ENCODE measurements at places on chromosomes 7 and 10.
A peak's percentile ranks its signal among the peaks of the same experiment; 100 is the strongest.

DNA sequence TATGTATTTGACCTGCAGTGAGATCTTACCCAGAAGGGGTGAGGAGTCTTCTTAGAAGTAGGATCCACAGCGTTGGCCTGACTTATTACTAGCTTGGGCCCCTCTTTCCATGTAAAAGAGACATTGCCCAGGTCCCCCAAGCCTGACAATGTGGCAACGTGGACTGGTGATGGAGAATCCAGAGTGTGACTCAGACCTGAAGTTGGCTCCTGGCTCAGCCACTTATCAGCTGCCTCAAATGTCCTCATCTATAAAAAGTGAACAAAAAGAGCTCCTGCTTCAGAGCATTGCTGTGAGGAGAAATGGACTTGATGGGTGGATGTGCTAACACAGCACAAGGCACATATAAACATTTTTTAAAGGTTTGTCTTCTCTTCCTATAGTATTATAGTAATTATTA lies 35.4 kb upstream of the TECTB start:
- no peak for DNase-seq

DNA sequence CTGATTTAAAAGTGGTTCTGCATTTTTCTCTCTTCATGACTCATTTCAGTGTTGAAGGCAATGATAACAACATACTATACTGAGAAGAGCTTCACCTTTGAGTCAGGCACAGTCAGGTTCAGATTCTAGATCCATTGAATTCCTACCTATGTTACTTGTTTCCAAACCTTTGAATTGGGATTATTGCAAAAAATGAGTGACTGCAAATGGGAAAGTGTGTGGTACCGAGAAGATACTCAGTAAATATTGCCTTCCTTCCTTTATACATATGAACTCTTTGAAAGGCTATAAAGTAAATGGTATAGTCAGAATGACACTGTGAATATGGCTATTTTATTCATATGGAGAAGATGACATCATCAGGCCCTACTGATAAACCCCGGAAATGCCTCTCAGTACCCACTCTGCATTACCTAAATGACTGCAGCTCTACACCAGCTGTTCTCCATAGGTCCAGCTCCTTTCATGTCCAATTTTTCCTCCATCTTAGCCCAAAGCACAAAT lies 66.7 kb upstream of the FGL2 start:
- no peak for DNase-seq

- no peak for DNase-seq
Measured at GRCh38 chr7:127226685-127227374, 25.9 kb downstream of the GRM8 start.

DNA sequence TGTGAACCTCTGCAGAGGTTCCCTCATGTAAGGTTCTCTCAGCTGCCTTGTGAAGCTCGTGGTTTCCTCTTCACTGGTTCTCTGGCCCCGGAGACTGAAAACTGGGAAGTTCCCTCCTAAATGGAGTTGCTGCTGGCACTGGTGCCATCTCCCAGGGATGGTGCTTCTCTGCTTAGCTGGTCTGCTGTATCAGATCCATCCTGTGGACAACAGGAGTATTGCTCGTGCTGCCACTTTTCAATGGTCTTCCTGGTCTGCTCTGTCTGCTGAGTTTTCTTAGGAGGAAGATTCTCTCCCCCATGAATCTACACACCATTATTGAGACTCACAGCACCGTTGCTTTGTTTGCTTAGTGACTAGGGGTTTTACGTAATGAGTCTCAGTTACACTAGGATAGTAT lies 247.8 kb downstream of the OTUD1 start:
- DNase-seq = no peak

DNA sequence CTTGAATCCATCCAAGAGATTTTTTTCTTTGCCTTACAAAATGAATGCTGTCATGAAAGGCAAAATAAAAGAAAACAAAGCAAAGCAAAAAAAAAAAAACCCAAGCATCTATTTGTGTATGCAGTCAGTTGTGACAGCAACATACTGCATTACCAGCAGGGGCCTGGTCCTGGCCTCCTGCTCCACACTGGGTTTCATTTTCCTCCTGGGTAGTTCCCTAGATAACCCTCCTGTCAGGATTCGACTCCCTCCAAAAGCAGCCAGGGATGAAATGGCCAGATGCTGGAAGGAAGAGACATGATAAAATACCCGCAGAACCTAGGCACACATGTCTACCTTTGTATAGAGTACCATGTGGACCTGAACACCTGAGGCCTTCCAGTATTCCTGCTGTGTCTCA lies 148.6 kb downstream of the NRCAM start:
- no peak for DNase-seq

- no peak for DNase-seq
Measured at GRCh38 chr7:22936246-22936645, 77.7 kb downstream of the HYCC1 start.

DNA sequence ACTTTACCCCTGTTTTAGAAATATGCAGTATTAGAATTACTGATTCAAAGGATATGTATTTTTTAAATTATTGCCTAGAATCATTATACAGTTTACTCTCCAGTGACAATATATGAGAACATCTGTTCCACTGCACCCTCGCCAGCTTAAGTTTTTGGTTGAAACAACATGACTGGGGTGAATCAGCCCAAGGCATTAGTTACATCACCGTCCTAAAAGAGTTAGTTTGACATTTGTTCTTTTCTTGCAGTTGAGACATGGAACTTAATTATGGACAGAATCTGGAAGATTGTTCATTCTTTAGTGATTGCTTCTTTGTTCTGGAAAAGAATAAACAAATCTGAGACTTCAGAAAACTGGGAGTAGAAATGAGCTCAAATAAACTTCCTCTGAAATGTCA lies 167.3 kb upstream of the DKK1 start:
- DNase-seq = no peak

DNA sequence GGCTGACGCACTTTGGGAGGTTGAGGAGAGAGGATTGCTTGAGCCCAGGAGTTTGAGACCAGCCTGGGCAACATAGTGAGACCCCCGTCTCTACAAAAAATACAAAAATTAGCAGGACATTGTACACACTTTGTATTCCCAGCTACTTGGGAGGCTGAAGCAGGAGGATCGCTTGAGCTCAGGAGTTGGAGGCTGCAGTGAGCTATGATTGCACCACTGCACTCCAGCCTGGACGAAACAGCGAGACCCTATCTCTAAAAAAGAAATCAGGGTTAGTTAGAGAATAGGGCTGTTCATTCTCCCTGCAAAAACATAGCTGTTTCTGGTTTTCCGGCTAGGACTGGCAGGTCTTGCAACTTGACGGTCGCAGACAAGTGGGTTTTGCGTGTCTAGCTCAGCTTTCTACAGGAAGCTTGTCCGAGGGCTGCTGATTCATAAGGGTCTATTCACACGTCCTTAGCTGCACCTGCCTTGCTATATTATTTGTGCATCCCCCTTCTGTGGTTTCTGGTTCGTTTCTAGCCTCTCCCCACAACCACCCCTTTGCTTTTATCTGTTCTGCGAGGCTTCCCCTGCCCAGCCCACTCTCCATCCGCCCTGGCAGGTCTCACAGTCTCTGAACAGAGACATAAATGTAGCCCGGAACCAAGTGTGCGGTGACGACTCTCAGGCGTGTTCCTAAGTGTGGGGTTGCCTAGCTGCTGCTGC lies 10.7 kb downstream of the AMZ1 start:
- DNase-seq = peak; percentile 62

DNA sequence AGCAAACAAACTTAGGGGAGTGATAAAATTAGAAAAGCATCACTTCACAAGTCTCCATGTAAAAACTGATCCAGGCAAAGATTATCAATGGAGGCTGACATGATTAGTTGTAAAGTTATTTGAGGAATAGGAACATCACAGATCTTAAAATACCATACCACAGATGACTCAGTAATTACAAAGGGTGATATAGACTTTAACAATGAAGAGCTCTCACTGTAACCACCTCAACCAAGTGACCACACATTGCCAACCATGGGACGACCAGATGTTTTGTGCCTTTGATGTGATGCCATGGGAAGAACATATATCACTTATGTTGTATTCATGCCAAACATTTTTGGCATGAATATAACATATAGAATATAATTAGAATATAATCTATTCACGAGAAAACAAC lies 11.7 kb downstream of the AASS start:
- DNase-seq = no peak

- DNase-seq = no peak
Measured at GRCh38 chr10:131911451-131911850, 10.6 kb downstream of the PPP2R2D start.

DNA sequence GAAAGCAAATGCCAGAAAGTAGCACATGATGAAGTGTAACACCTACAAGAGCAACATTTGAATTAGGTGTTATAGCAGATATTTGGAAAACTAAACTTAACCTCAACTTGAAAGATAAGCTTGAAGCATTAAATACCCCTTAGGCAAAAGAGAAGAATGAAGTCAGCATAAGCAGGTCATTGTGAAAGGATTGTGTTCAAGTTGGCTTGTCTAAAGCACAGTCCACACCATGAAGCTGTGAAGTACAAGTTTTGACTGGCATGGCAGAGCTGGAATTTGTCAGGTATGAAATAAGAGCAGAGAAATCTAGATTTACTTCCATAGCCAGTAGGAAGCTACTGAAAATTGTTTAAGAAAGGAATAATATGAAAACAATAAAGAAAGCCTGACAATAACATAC lies 480.3 kb upstream of the POT1 start:
- no peak for DNase-seq

DNA sequence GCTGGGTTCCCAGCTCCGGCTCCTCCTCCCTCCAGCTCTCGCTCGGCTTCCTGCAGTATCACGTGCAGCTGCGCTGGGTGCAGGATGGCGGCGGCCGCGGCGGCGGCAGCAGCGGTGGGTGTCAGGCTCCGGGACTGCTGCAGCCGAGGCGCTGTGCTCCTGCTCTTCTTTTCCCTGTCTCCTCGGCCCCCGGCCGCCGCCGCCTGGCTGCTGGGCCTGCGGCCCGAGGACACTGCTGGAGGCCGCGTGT lies at the start of gene CNNM1:
Gene CNNM1, plus strand, starts transcription at position 53 of the 250 bp plus-strand sequence. Its CDS starts 32 bp downstream, at position 85.
- DNase-seq = no peak

DNA sequence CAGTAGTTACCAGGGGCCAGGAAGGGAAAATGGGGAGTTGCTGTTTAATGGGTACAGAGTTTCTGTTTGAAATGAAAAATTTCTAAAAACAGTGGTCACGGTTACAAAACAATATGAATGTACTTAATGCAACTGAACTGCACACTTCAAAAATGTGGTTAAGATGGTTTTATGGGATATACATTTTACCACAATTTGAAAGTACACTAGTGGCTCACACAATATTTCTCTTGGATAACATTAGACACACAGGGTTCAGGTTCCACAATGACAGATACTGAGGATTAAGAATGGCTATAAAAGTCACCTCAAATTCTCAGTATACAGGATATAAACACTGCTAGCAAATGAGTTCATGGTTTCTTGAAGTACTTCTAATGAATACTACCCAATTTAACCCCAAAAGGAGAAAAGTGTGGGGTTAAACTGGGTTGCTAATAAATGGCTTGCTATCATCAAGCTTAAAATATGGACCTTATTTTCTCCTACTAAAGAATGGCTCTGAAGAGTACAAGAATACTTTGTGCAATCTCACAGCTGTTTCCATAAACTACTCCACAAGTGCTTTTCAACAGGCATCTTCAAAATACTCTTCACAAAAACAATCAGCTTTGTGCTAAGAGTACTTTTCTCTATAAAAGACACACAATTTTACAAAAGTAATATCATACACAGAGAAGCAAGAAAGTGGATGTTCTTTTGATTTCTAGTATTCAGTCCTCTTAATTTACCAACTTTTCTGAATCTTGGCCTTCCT lies 92.9 kb downstream of the SRPK2 start:
- no peak for DNase-seq

GRCh38 chr10:89916468-89917215 lies 215.3 kb downstream of the KIF20B start:
- DNase-seq = no peak

DNA sequence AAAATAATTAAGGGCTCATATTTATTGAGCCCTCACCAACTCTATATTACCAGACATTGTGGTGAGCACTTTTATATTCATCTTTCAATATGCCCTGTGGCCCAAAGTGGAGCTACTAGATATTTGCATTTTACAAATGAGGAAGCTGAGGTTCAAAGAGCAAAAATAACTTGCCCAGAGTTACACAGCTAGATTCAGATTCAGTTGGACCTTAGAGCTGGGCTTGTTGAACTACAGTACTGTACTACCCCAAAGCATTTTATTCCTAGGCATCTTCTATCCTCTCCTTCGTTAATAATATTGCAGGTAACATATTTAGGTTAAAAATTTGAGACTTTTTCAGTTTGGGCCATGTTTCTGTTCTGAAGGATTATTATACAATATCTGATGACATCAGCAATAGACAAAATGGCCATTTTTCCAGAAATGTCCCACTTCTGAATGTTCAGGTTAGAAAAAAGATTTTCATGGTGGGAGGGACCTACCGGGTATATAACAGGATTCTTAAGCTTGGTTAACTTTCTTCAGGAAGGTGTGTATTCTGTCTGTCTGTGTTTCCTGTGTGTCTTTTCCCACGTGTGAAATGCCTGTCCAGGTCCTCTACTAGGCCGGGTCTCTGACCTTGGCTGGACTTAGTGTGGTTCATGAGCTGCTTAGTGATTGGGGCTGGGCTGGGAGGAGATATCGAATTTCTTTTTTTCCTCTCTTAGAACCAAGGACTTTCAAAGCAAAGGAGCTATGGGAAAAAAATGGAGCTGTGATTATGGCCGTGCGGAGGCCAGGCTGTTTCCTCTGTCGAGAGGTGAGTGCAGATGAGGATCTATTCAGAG lies 13.6 kb downstream of the PRXL2A start:
- DNase-seq = no peak

GRCh38 chr7:138889582-138890498 lies 91.3 kb downstream of the KIAA1549 start:
- DNase-seq = no peak

DNA sequence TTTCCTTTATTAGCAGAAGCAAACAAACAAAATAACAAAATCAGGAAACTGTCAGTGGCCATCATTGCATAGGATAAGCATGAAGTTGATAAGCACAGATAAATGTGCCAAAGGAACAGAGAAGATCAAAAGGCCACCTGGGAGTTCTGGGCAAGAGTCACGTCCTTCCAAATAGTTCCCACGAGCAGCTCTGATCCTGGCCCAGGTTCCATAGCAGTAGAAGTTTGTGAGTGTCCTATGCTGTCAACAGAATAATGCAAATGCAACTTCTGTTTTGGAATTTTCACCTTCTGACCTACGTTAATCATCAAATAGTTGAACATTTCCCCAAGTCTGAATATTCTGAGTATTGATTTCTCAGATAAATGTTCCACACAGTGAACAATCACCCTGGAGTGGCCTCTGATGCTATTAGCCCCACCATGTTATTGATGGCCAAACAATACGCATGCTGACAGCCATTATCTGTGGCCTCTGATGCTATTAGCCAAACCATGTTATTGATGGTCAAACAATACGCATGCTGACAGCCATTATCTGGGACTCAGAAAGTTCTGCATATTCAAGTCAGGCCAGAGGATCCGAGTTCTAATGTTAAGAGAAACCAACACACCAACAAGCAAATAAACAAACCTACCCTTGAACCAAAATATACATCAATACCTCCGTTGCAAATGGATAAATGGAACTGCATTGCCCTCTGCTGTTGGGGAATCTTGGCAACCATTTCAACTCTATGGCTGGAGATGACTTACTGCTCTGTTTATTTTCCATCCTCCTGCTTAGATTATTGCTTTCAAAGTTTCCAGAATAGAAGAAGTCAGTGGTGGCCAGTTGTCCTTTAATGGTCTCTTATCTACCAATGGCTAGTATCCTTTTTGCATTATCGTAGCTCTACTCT lies 63.3 kb downstream of the MRC1 start:
- peak; percentile 7 for DNase-seq

Measured in CD4-positive, alpha-beta T cell treated with Interleukin-1 beta for 1 hour (primary cell).